ENCODE measurements at places on chromosomes 3 and 15.

- no peak for DNase-seq
These were observed 237.1 kb upstream of the CFAP20DC start for GRCh38 chr3:59286791-59287531.

DNA sequence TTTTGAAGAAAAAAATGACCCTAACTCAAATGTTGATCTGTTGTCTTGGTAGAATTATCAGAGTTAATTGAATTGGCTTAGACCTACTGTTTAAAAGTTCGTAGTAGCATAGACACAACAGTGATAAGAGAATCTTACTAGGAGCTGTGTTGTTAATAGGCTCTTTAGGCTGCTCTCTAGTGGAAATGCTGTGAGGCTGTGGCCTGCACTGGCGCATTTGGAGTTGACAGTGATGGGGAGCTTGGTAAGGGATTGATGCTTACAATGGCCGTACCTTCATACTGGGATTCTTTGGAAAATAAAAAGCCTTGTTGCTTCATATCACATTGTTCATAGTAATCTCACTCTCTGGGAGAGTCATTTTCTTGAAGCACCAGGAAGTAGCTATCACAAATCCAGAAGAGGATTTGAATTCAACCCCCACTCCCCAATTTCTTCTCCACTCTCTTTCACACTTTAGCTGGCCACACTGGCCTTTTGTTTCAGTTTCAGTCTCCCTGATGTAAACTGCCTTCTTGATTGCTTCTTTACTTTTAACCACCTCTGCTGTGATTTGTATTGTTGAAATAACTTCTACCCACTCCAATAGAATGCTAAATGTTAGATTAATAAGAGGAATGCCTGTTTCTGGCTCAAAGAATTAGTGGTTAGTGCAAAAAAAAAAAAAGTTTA lies 56.6 kb downstream of the CEP63 start:
- DNase-seq = no peak

DNA sequence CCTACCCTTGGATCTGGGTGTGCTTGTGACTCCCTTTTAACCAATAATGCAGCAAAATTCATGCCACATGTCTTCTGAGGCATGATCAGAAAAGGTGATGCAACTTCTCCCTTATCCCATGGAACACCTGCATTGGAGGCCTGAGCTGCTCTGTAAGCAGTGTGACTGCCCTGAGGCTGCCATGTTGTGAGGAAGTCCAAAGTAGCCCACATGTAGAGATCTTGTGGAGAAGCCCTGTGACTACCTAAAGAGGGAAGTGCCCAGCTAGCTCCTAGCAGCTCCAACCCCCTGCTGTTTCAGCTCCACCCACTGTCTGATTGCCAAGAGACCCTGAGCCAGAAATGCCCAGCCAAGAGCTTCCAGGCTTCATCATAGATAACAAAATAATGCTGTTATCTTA lies 6.4 kb upstream of the NR1D2 start:
- DNase-seq = no peak

DNA sequence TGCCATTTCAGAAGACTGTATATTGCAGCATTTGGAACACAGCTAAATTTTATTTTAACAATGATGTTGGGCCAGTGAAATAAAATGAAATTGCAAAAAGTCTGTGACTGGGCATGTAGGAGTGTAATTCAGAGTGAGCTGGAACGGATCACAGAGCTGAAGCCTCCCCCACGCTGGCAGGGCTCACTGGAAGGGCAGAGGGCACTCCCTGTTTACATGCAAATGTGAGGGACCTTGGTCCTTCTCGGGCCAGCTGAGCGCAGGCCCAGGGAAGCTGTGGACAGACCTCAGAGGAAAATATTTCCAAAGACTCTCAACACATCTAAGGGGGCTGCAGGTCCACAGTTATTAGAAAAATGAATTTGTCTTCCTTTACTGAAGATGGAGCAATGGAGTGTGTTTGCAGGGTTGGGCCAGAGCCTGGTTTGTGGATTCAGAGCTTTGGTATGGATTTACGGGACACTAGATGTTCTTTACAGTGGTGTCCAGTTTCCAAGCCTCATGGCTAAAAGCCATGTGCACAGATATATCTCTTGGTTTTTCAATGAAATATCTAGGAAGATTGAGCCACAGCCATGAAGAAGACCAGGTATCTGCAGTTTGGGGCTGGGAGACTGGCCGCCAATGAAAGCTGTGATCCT lies 32.0 kb downstream of the TRPM1 start:
- no peak for DNase-seq

DNA sequence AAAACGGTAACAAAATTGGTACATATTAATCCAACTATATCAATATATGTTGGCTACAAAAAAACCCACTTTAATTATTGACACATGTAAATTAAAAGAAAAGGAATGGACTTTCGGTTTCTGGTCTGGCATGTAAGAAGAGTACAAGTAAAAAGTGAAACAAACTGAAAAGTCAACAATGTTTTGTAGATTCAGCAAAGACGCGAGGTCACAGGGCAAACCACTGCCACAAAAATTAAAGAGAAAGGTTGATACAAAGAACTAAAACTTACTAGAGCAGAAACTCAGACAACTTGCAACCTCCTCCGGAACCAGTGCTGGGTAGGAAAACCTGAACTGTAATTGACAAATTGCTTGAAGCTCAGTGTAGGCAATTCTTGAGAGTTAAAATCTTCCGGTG lies 110.6 kb upstream of the ARPP21 start:
- no peak for DNase-seq

- no peak for DNase-seq
These were observed 57.2 kb downstream of the GLDN start for GRCh38 chr15:51398626-51399025.

- DNase-seq = no peak
These were observed 55.8 kb upstream of the FAM98B start for GRCh38 chr15:38398134-38398533.

DNA sequence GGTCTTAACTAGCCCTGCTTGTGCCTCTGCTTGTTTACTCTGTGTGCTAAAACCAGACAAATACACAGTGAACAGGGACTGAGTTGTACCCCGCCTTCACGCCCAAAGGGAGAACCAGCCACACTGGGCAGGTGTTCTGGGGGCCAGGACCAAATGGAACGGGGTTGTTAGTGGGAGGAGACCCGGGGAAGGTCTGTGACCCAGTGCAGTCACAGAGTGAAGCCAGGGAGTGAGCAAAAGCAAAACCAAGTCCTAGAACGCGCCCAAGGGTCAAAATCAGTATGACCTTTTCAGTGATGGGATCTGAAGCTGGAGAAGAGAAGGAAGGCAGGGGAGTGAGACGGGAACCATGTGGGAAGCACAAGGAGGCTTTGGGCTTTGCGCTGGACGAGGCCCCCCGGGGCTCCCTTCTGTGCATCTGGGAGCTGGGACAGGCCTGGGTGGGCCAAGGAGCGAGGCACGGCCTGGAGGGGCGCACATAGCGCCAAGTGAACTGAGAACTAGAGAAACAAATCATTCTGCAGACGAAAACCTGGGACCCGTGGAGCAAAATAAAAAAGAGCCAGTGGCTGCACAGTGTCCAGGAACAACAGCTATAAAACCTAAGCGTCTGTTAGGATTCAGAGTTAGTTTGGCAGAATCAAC lies 78.3 kb upstream of the ALDH1A3 start:
- no peak for DNase-seq

- no peak for DNase-seq
These were observed 47.7 kb downstream of the ZBTB20 start for GRCh38 chr3:115099134-115099985.

- DNase-seq = no peak
These were observed 301.0 kb upstream of the ICE2 start for GRCh38 chr15:60779718-60780503.

DNA sequence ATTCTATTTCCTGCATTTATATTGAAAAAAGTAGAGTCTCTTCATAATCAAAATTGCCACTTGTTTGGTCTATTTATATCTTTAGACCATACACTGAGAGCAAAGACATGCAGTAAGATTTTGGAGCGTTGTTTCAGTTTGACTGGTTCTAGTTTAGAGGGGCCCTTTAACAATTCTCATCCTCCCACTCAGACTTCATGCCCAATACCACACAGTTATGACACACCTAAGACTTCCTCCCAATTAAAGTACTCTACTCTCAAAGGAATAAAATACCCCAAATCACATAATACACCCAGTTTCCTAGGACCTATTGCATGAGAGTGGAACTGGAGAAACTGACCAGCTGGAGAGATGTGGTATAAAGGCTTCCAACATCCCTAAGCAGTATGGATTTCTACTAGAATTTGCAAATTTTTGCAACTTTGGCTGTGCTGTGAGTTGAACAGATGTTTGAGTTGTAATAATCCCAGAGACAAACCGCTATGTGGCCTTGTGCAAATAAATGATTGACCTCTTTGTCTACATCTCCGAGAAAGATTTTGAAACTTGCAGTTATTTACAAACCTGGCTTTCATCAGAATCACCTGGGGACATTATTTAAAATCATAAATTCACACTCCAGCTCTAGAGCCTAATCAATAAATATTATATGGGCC lies 170.0 kb upstream of the ROBO2 start:
- no peak for DNase-seq

- no peak for DNase-seq
These were observed 105.0 kb downstream of the GRM7 start for GRCh38 chr3:6965881-6966280.

DNA sequence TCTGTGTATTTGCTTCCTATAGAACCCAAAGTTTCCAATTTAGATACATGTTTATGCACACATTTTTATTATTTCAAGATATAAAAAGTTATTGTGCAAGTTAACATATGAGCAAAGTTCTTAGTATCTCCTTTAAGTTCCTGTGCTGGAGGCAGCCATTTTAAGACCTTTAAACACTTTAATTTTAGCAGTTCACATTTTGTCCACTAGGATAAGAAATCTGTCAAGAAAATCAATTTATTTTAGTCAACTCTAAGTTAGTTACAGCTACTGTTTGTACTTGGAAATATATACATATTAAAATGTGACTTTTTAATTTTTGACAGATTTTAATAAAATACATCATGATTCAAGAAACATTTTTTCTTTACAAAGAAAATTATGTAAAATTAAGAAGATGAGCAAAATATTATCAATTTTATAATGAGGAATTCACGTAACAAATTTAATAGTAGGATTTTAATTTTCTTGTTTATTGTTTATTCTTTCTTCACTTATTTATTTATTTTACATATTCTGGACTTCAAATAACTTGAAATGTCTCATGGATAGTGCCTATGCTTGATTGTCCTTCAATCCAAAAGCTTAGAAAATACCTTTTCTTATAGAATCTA lies 402.6 kb upstream of the GBE1 start:
- DNase-seq = no peak

- peak; percentile 50 for DNase-seq
These were observed 1093.6 kb upstream of the ALCAM start for GRCh38 chr3:104273046-104273649.

- no peak for DNase-seq
These were observed 1.1 kb downstream of the PRRT3 start for GRCh38 chr3:9951126-9951525.

DNA sequence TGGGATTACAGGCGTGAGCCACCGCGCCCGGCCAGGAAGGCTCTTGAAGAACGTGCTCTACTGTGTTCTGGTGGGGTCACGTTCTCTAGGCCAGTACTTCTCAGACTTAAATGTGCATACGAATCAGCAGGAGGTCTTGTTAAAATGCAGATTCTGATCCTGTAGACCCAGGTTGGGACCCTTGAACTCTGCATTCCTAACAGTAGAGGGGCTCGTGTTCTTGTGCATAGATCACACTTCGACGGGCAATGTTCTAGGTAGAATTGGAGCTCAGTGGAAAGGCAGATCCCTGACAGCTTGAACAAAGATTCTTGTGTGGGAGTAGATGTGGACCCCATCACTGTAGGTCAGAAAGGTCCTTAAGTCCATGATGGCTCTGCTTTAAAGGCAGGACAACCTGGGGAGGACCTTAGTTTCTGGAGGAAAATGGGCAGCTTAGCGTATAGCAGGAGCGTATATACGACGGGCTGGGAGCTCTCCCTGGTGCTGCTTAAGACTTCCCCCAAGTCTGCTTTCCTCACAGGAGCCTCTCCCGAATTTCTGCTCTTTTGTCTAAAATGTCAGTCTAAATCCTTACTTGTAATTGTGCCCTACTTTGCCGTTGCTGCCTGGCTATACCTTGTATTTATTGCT lies 16.9 kb upstream of the FAM81A start:
- DNase-seq = no peak

DNA sequence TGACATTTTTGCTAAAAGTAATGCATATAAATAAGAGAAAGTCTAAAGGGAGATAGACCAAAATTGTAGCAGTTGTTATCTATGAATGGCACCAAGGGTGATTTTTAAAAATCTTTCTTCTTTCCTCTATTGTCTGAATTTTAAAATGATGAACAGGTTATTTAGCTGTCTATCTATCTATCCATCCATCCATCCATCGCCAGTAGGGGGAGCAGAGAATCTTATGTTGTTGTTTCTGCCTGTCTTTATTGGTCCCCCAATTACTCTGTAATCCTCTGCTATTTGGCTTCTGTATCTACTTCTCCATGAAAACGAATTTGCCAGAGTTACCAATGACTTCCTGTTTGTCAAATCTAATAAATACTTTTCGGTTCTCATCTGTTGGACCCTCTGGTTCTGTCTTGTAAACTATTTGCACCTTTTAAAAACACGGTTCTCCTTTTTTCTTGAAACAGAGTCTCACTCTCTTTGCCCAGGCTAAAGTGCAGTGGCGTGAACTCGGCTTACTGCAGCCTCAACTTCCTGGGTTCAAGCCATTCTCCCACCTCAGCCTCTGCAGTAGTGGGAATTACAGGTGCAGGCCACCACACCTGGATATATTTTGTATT lies 86.0 kb downstream of the ECT2 start:
- peak; percentile 7 for DNase-seq

GRCh38 chr15:29125382-29126207 lies 144.0 kb downstream of the NSMCE3 start:
- no peak for DNase-seq

DNA sequence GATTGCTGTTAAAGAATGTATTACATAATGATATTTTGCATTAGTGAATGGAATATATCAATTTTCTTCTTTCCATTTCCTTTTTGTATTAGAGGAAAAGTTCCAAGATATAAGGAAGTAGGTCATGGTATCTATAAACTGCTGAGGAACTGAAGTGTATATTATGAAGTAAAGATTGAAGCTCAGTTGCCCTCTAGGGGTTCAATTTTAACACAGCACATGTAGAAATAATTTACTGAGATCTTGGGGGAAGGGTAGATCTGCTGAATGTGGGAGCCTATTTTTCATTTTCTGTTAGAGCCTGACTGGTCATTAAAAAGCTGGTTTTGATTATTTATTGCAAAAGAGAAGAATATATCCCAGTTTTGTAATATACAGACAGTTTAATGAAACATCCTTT lies 45.2 kb downstream of the CMC1 start:
- peak; percentile 25 for DNase-seq

- DNase-seq = no peak
These were observed 6.5 kb downstream of the SQOR start for GRCh38 chr15:45641374-45641781.

- no peak for DNase-seq
These were observed 368.4 kb upstream of the IL12A start for GRCh38 chr3:159620281-159620680.

Data from B cell (primary cell).